ENCODE measurements at places on chromosomes 13 and 19. TPM values are rescaled to one million over a fixed set of nuclear protein-coding genes. Genes with fewer than 3 reads are reported as not detected.

- no peak for DNase-seq
These were observed 3.8 kb downstream of the WBP4 start for GRCh38 chr13:41065078-41065477.

DNA sequence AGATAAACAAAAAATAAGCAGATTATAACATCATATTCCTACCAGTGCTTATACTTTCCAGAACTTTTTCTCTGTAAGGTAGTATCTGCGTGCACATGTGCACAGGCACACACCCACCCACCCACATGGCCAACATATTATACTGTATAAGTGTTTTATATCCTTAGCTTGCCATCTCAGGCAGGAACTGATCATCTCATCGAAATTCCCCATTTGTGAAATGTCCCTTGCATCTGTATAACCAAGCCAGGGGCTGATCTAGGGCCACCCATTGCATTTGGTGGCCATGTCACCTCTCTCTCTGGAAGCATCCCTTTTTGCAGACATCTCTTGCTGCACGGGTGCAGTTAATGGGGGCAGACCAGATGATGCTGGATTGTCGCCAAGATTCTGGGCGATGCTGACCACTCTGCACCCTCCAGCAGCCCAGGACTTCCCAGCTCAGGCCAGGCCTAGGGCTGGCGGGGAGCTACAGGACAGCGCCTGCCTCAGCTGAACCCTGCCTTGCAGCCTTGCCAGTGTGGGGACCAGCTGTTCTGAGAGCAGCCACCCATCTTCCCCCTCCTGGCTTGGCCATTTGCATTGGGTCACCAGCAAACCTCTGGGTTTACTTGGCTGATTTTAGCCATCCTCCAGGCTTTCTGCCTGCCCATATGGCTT is 95.9 kb downstream of the SLC7A1 start:
- no peak for DNase-seq

- DNase-seq: peak; percentile 23
These were observed 6.0 kb upstream of the CTU1 start for GRCh38 chr19:51114087-51114729.

DMKN gene
- total RNA-seq: 1.7 TPM

GRCh38 chr13:67048084-67048820 is 181.9 kb downstream of the PCDH9 start:
- no peak for DNase-seq

GRCh38 chr19:46426506-46427162 is 2.1 kb downstream of the PNMA8C start:
- DNase-seq: peak; percentile 30

DNA sequence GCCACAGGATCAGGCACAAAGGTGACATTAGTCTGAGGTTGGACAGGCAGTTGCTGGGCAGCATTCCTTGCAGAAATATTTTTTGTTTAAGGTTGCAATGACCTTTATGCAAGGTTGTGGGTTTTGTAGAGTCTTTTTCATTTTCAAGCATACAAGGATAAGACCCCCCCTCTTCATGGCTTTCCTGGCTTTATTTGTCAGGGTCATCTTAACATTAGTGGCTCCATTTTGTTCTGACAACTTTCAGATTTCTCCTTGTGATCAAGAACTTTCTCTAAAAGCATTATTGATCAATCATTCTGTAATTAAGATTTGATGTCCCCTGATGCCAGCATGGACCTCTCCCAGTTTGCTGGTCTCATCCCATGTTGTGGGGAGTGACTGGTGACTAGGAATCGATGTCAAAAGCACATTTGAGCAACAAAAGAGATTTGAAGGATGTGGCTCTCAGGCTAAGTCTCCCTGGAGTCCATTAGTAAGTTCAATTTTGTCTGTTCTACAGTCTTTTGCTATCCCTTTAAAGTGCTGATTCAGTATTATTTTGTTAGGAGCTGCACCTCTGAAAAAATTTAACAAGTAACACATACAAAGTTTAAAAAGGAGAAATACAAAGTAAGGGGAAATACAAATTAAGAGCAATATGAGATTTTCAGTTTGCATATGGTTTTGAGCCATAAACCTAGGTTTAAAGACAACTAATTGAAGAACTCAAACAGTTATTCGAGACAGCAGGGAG is 5.3 kb downstream of the CARD8 start:
- DNase-seq: no peak

GRCh38 chr13:52707375-52707774 is 32.2 kb downstream of the CNMD start:
- no peak for DNase-seq

C3 gene
- total RNA-seq: 1.7 TPM

LENG9 gene
- total RNA-seq: 4.4 TPM

ZNF433 gene
- 0.35 TPM for total RNA-seq

Measured in CD8-positive, alpha-beta memory T cell (primary cell).